ENCODE measurements at places on chromosomes 11 and 22.
A peak's percentile ranks its signal among the peaks of the same experiment; 100 is the strongest.

DNA sequence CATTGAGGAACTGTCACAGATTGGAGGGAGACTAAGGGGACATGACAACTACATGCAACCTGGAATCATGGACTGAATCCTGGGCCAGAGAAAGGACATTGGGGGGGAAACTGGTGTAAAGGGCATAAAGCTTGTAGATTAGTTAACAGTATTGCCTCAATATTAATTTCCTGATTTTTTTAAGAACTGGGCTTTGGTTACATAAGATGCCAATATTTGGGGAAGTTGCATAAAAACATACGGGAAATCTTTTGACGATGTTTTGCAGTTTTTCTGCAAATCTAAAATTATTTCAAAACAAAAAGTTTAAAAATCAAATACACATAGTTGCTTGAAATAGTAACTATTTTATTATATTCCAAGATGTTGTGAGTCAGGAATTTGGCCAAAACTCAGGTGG lies 2.9 kb upstream of the FOLR3 start:
- no peak for DNase-seq

GRCh38 chr22:22369964-22370270 lies 125.3 kb downstream of the VPREB1 start:
- DNase-seq, result no peak

DNA sequence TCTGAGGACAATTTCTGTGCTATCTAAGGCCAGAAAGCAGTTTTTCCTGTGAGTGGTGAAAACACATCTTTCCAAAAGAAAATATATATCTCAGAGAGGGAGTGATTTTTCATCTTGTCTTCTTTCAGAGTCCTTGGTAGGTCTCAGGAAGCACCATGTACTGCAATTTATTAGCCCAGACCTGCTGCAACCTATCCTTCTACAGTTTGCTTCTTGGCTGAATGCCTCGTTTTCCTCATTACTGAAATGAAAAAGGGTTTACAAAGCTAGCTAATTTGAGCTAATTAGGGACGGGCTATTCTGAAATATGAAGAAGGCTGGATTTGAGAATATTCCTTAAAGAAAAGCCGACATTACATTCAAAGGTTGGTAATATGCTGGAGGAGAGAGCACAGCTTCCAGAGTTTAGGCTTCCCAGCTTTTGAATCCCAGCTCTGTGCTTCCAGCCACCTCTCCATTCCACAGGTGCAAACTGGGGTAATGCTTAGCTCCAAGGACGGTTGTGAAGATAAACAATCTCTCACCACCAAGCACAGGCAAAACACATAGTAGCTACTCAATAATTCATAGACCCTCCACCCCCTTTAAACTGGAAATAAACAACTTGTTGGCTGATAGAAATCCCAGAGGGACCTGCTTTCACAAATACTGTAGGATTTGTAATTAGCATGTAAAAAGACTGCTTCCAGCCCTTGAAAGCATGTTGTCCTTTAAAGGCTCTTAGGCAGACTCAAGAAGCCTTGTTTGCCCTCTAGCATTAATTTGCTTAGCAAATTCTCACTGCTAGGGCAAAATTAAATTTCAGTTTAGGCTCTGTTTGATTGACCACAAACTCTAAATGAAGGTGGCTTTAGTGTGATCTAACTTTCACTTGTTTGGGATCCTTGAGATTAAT lies 24.5 kb upstream of the SESN3 start:
- no peak for DNase-seq

- DNase-seq, result no peak
Measured at GRCh38 chr11:71246559-71246958, 5.8 kb downstream of the SHANK2 start.

DNA sequence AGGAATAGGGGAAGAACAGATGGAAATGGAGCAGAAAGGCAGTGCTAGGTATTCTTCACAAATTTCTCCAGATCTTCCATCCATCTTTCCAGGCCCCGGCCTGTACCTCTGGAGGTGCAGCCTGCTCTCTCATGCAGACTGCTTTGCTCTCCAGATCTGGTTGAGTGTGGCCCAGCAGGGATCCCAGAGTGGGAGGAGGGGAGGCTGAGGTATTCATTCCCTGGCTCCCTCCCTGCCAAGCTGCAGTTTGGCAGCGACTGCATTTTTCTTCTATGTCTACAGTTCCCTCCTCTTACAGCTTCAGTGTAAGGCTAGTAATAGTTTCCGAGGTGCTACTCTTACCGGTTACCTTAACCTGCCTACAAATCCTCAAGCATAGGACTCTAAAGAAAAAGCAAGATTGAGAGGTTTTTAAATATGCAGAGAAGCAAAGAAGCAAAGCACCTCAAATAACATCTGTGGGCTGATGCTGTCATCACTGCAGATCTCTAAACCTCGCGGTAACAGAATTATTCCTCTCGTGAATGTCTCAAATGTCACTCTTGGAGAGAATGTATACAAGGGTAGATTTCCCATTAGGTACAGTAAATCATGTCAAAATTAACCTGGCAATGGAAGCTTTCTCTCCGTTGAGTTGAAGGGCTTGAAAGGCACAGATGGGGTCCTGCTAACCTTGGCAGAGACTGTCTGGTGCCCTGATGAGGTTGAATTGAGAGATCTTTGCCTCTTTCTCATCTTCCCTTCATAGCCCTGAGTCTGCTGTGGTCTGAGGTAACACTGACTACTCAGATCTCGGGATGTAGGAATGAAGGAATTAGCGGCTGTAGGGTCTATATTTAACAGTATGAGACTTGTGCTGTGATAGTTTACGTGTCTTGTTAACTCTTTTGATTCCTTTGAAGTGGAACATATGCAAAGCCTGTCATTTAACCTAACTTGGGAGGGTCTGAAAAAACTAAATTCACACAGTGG lies 297.9 kb upstream of the C11orf87 start:
- no peak for DNase-seq

- no peak for DNase-seq
Measured at GRCh38 chr11:59558270-59558643, 46.9 kb downstream of the OR4D9 start.

GRCh38 chr11:86632499-86633269 lies 39.7 kb downstream of the ME3 start:
- peak; percentile 78 for DNase-seq

- DNase-seq, result no peak
Measured at GRCh38 chr11:118876286-118876685, 7.4 kb upstream of the CXCR5 start.
